ENCODE measurements at places on chromosomes 6 and 20.
A peak's percentile ranks its signal among the peaks of the same experiment; 100 is the strongest.

DNA sequence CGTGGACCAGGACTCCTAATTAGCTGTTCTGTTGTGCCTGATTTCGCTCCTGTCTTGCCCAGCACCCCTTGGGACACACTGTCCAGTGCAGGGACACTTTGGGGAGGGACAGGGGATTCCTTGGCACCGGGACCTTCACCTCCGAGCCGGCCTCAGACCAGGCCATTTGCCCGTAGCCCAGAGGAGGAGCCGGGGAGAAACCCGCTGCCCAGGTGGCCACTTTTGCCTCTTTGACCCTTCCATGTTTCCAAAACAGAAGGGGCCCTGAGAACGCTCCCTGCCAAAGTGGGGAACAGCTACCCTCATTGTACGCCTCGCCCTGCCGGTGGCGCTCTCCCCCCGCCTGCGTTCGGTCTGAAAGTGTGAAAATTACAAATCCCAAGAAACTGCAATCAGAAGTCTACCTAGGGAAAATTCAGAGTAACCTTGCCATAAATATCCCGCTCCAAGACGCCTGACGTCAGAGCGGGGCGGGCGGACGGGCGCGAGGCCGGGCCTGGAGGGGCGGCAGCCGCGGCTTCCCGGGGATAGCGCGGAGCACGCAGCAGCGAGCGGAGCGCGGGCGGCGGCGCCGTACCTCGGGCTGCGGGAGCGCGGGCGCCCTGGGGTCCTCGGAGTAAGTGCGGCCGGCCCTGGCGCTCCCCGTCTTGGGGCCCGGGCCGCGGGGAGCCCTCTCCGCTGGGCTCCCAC is at the start of gene DAAM2:
Gene DAAM2 (plus strand): TSS at position 527 of the 690 bp plus-strand sequence. CDS start 63,927 bp downstream, outside the sequence.
- no peak within 1 kb of the TSS for H3K27ac ChIP-seq
- no peaks in the 10 kb centered on the region for H3K36me3 ChIP-seq
- peaks cover 26% of the 10 kb centered on the region for H3K4me1 ChIP-seq
- peak; percentile 56 for DNase-seq
- H3K4me3 ChIP-seq, result peak within 1 kb of the TSS; percentile 75
- peaks cover 26% of the 10 kb centered on the region for H3K27me3 ChIP-seq

DNA sequence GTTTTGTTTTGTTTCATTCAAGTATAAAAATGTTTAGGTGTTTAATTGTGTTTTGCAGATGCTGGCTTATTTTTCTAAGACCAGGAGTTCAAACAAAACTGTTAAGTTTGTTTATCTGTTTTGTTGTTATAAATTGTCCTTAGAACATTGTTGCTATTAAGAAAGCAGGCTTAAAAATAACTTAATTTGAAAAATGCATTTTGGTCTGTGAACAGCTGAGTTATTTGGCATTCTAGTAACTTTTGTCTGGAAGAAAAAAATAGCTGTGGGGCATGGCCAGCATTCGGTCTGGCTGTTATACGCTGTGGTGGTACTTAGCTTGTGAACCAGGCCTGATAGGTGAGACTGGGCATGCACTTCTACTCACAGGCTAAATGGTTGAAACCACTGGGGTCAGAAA is 37.8 kb downstream of the SLX4IP start:
- no peaks in the 10 kb centered on the region for H3K36me3 ChIP-seq
- peaks cover 62% of the 10 kb centered on the region for H3K4me1 ChIP-seq
- DNase-seq, result no peak
- no peaks in the 10 kb centered on the region for H3K27me3 ChIP-seq
- no peak overlapping the region for H3K27ac ChIP-seq

- peaks cover 12% of the 10 kb centered on the region for H3K27me3 ChIP-seq
- no peaks in the 10 kb centered on the region for H3K4me1 ChIP-seq
- H3K4me3 ChIP-seq, result no peak overlapping the region
- H3K36me3 ChIP-seq, result no peaks in the 10 kb centered on the region
- H3K27ac ChIP-seq, result no peak overlapping the region
Observed at GRCh38 chr20:33263784-33264183, 19.2 kb upstream of the BPIFB1 start.

GRCh38 chr6:33207552-33208090 is 679 bp upstream of the RING1 start:
- peaks cover 36% of the 10 kb centered on the region for H3K27me3 ChIP-seq
- peak overlapping the region; percentile 90 for H3K4me3 ChIP-seq
- H3K36me3 ChIP-seq, result peaks cover 24% of the 10 kb centered on the region
- DNase-seq, result peak; percentile 46

GRCh38 chr20:38728911-38729642 is 4.8 kb downstream of the SLC32A1 start:
- no peak overlapping the region for H3K27ac ChIP-seq
- no peaks in the 10 kb centered on the region for H3K36me3 ChIP-seq
- peaks cover 99% of the 10 kb centered on the region for H3K27me3 ChIP-seq
- peak overlapping the region; percentile 74 for H3K4me3 ChIP-seq
- H3K4me1 ChIP-seq, result peaks cover 55% of the 10 kb centered on the region

GRCh38 chr6:32614366-32615081 is 22.7 kb upstream of the HLA-DQA1 start:
- no peak overlapping the region for H3K27ac ChIP-seq
- no peak for DNase-seq
- H3K27me3 ChIP-seq, result no peaks in the 10 kb centered on the region
- peaks cover 14% of the 10 kb centered on the region for H3K4me1 ChIP-seq
- H3K4me3 ChIP-seq, result no peak overlapping the region
